PC-9 (cell line): ENCODE measurements at places on chromosomes 2 and 18. TPM values are rescaled to one million over a fixed set of nuclear protein-coding genes. Genes with fewer than 3 reads are reported as not detected.

DNA sequence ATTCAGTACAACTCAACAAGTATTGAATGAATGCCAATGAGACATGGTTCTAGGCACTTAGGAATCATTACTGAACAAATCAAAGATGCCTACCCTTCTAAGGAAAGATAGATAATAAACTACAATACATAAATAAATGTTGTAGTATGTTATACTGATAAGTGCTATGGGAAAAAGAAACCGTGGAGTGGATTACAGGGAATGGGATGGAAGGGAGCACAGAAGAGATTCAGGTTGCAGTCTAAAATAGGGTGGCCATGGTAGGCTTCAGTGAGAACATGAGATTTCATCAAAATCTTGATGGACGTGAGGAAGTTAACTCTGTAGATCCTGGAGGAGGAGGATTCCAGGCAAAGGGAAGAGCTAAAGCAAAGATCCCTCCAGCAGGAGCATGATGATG, 17.9 kb upstream of the CREB1 start:
- H3K27me3 ChIP-seq, result no peaks in the 10 kb centered on the region
- peaks cover 37% of the 10 kb centered on the region for H3K4me1 ChIP-seq
- H3K36me3 ChIP-seq, result no peaks in the 10 kb centered on the region
- DNase-seq, result no peak
- peak overlapping the region; percentile 77 for H3K27ac ChIP-seq

DNA sequence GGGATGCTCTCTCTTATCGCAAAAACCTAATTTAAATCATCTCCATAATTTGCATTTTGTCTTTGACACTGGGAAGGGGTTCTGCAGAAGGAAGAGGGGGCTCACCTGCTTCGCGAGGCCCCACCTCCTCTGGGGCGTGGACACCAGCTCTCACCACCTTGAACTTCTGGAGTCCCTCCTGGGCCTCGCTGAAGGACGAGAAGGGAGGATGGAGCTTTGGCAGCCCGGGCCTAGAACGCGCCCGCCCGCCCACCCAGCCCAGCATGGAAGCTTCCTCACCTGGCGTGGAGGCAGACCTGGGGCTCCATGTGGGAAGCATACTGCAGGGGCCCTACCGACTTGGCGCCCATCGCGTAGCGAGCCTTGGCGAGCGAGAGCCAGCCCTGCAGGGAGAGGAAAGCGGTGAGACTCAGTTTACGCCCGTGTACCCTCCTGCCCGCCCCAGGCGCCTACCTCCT, 1.1 kb upstream of the IMP4 start:
- H3K4me1 ChIP-seq, result peaks cover 23% of the 10 kb centered on the region
- H3K27me3 ChIP-seq, result no peaks in the 10 kb centered on the region
- no peak for DNase-seq
- H3K36me3 ChIP-seq, result peaks cover 8% of the 10 kb centered on the region; the same call in 1 of the 2 replicates
- no peak overlapping the region for H3K27ac ChIP-seq
- H3K4me3 ChIP-seq, result peak overlapping the region; percentile 90

DNA sequence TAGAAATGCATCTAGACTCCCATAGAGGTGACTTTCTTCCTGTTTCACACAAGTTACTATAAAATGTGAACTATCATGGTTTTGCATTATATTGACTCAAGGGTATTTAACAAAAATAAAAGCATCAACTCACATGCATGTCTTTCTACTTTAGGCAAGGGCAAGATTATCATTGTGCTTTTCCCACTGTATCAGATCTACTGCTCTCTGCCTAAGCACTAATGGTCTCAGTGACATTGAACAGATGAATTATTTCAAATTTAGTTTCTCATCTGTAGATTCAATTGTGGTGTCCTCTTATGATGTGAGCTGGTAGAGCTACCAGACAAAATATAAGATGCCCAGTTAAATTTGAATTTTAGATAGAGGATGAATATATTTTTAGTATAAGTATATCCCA, 113.9 kb downstream of the MTX2 start:
- no peak for DNase-seq
- H3K36me3 ChIP-seq, result no peaks in the 10 kb centered on the region
- H3K27ac ChIP-seq, result no peak overlapping the region
- no peaks in the 10 kb centered on the region for H3K4me1 ChIP-seq
- H3K27me3 ChIP-seq, result no peaks in the 10 kb centered on the region

GRCh38 chr2:148614014-148614321, 30.6 kb upstream of the EPC2 start:
- peak; percentile 50 for DNase-seq
- H3K4me1 ChIP-seq, result peaks cover 41% of the 10 kb centered on the region
- peak overlapping the region; percentile 99 for H3K27ac ChIP-seq
- H3K36me3 ChIP-seq, result no peaks in the 10 kb centered on the region
- H3K4me3 ChIP-seq, result peak overlapping the region; percentile 23; the same call in 1 of the 2 replicates

GALNT3 gene
- total RNA-seq, result 31.6 and 33.1 TPM in 2 replicates

DNA sequence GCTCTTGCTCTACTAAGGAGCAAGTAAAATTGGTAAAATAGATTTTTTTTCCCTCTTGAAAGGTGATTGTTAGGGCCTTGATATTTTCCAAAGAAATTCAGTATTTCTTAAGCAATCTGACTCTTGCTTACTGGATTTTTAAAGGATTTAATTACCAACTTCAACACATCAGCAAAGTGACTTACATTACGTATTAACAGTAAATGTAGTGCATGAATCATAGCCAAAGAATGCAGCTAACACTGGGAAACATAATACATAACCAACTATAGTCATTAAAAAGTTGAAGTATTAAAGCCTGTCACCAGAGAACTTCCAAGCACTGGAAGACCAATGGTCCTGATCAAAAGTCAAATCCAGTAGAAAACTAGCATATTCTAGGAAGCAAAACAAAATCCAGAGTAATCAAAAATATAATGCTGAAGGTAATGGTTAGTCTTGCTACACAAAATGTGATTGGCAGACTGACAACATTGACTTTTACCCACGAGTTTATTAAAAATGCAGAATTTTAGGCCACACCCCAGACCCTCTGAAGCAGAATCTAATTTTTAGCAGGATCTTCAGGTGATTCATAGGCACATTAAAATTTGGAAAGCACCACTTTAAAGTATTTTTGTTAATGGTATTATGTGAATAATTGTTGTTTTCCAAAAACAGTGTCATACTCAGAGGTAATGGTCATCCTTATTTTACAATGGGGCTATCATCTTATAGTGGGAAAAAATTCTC, 31.8 kb upstream of the CAVIN2 start:
- DNase-seq, result peak; percentile 68
- no peaks in the 10 kb centered on the region for H3K36me3 ChIP-seq
- 0 out of 2 replicates have a peak, but pooled peaks cover 8% of the 10 kb centered on the region for H3K4me1 ChIP-seq
- peak overlapping the region; percentile 33 for H3K27ac ChIP-seq
- no peaks in the 10 kb centered on the region for H3K27me3 ChIP-seq

SIX3 gene
- 1.4 TPM in 2 replicates for total RNA-seq

DNA sequence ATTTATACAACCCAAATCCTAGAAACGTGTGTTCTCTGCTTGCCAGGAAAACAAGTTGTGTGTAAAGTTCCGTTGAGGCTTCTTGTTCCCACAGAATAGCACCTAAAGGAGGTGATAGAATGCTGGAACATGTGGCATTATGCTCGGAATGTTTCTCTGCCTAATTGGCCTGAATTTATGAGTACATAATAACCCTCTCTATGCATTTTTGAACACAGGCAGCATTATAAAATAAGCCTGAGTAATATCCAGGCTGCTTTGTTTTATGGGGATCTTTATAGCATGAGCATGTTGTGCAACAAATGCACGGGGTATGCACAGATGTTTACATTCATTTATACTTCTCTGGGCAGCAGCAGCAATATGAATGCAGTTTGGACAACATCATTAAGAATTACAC, 385.7 kb downstream of the MBD2 start:
- H3K27ac ChIP-seq, result no peak overlapping the region
- no peak overlapping the region for H3K4me3 ChIP-seq
- H3K36me3 ChIP-seq, result no peaks in the 10 kb centered on the region
- no peaks in the 10 kb centered on the region for H3K27me3 ChIP-seq
- no peaks in the 10 kb centered on the region for H3K4me1 ChIP-seq
- DNase-seq, result no peak

CNDP1 gene
- not detected in 2 replicates for total RNA-seq

DNA sequence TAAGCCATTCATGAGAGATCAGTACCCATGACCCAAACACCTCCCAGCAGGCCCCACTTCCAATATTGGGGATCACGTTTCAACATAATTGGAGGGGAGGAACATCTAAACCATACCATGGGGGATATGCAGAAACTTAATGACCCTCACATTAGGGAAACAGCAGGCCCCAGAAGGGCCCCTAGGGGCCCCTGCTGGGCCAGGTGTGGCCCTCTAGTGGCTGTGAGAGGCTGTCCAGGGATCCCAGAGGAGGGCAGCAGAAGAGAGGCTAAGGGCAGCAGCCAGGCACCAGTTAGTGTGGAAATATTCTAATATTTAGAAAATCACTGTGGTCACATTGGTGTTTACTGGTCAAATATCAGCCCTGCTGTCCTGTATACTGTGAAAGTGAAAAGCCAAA, 49.3 kb upstream of the ANKRD44 start:
- H3K36me3 ChIP-seq, result no peaks in the 10 kb centered on the region
- no peak overlapping the region for H3K27ac ChIP-seq
- H3K27me3 ChIP-seq, result no peaks in the 10 kb centered on the region
- no peak for DNase-seq
- H3K4me1 ChIP-seq, result no peaks in the 10 kb centered on the region

GRCh38 chr2:31066086-31066485, 72.2 kb downstream of the GALNT14 start:
- no peak overlapping the region for H3K4me3 ChIP-seq
- 0 out of 2 replicates have a peak, but pooled peaks cover 3% of the 10 kb centered on the region for H3K36me3 ChIP-seq
- no peaks in the 10 kb centered on the region for H3K4me1 ChIP-seq
- H3K27me3 ChIP-seq, result no peaks in the 10 kb centered on the region

DNA sequence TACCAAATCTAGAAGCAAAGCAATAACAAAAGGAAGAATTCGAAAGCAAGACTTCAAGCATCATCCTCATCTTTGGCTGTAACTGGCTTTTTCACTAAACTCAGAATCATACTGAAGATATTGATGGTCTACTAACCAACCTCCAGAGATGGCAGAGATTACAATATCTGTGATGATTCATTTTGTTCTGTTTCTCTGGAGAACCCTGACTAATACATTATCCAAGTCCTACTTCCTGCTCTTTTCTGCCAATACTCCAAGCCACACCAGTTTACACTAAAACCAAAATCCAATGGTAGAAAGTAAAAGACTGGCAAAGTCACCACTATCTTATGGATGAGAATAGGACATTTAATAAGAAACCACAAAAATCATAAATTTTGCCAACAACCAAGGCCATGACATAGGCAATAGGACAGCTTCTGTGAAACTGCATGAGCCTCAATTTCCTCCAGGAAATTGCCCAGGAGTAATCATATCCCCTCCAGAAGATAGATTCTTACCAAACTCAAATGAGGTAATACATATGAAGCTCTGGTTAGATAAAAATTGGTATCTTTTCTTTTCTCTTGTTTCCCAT, 159.8 kb downstream of the METTL4 start:
- peak overlapping the region; percentile 70 for H3K27ac ChIP-seq
- H3K4me3 ChIP-seq, result no peak overlapping the region; the same call in 1 of the 2 replicates
- H3K27me3 ChIP-seq, result no peaks in the 10 kb centered on the region
- no peaks in the 10 kb centered on the region for H3K36me3 ChIP-seq

MBP gene
- total RNA-seq, result 37.9 and 44.4 TPM in 2 replicates

CGREF1 gene
- 0.37 TPM in 1 of 2 replicates, not detected in the other for total RNA-seq

GRCh38 chr18:62101321-62101721, 85.5 kb downstream of the PIGN start:
- H3K4me1 ChIP-seq, result no peaks in the 10 kb centered on the region
- DNase-seq, result no peak
- H3K27ac ChIP-seq, result no peak overlapping the region
- H3K27me3 ChIP-seq, result no peaks in the 10 kb centered on the region
- no peak overlapping the region for H3K4me3 ChIP-seq
- H3K36me3 ChIP-seq, result no peaks in the 10 kb centered on the region

- peaks cover 3% of the 10 kb centered on the region for H3K27me3 ChIP-seq
- DNase-seq, result no peak
- H3K36me3 ChIP-seq, result no peaks in the 10 kb centered on the region
Measured at GRCh38 chr2:85213404-85213803, 80.2 kb downstream of the TCF7L1 start.

NT5C1B gene
- total RNA-seq, result not detected in 2 replicates

NYAP2 gene
- total RNA-seq, result 0.30 and 0.65 TPM in 2 replicates

RAB17 gene
- 86.3 and 88.1 TPM in 2 replicates for total RNA-seq

RBM45 gene
- 8.7 and 12.6 TPM in 2 replicates for total RNA-seq

DUSP2 gene
- total RNA-seq, result 4.0 and 5.2 TPM in 2 replicates
